ENCODE measurements at places on chromosomes 16 and 17. TPM values are rescaled to one million over a fixed set of nuclear protein-coding genes. Genes with fewer than 3 reads are reported as not detected.

- DNase-seq, result no peak
Observed at GRCh38 chr17:46159686-46160085, 33.5 kb downstream of the KANSL1 start.

GRCh38 chr16:30783280-30784109 lies 3.5 kb downstream of the ZNF629 start:
- no peak for DNase-seq

DNA sequence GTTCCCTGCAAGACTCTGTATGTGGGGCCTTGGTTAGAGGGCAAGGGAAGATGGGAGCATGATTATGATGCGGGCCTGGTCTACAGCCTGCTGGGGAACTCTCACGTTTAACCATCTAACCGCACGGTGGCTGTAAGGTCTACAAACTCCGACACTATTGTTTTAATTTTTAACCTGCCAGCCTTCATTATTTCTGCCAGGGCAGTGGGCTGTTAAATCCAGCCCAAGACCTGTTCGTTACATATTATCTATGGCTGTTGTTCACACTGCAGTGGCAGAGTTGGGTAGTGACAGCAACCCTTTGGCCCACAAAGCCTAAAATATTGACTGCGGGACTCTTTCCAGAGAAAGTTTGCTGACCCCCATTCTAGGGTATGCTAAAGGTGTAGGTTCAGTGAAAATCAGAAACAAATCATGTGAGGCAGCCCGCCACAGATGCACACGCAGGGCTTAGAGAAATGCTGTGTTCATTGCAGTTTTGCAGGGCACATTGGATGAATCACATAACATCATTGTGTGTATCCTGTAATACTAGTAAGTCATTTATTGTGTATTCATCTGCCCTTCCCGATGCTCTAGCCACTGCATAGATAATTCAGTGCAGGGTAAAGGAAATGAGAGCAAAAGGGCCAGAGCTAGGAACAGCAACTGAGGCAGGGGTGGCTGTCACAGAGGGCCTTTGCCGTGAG lies 14.3 kb downstream of the SNX29 start:
- DNase-seq, result no peak

The SLFN5 gene
- 18.2 TPM for total RNA-seq

GRCh38 chr17:55484575-55484974 lies 26.7 kb downstream of the SMIM36 start:
- DNase-seq, result no peak

DNA sequence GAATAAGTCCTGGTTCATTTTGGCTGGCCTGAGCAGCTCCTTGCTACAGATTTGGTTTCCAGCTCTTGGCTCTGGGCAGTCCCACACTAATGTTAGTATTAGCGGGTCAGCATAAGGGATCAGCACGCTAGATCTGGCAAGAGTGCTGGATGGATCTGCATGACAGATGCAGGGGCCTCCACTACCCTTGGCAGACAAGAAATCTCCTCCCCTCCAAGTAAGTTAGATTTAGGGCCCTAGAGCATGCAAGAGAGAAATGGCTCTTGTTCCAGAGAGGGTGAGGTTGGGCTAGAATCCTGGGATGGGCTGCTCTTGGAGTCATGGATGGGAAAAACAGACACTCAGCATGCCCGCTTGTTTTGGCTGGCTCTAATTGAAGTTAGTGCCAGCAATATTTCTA lies 414.3 kb downstream of the RBFOX1 start:
- no peak for DNase-seq

The TAX1BP3 gene
- 172 TPM for total RNA-seq

GRCh38 chr16:12361016-12361415 lies 384.5 kb downstream of the SNX29 start:
- no peak for DNase-seq

DNA sequence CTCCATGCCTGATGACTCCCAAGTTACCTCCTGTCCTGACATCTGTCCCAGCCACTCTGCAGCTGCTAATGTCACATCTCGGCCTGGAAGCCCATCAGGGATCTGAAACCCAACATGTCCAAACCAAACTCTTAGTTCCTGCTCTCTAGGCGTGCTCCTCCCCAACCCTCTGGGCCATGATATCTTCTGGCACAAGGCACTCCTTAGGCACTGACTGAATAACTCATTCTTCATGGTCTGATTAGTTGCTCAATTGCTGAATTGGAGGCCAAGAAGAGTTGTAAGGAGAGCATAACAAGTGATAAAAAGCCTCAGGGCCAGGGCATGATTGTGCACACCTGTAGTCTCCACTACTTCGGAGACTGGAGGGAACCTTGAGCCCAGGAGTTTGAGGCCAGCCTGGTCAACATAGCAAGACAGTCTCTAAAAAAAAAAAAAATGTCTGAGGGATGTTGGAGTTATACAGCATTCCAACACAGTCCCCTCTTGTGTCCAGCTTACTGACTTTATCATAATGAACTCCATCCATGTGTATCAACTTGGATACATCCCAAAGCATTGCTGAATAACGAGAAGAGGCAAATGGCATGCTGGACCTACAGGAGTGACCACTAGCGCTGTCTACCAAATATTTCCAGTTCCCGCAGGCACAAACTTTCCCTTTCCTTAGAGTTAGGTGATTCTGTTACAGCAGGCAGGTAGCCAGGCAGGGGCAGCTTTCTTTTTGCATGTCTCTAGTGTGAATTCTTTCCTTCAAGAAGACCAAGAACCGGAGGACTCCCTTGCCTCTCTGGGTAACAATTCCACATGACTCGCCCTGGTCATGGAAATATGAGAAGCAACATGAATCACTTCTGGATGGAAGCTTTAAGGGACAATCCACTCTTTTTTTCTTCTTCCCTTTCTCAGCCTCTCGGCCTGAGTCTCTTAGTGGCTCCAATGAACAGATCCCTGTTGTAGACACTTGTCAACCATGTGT lies 18.1 kb upstream of the SHCBP1 start:
- no peak for DNase-seq

The POLR3E gene
- 34.1 TPM for total RNA-seq

The PLA2G10 gene
- total RNA-seq, result not detected

The CDYL2 gene
- total RNA-seq, result 4.1 TPM

- DNase-seq, result no peak
Observed at GRCh38 chr16:21698169-21699032, 34.6 kb downstream of the OTOA start.

The ADAP2 gene
- total RNA-seq, result 6.9 TPM

The SP6 gene
- total RNA-seq, result 0.23 TPM

GRCh38 chr16:4763791-4764190 lies 3.2 kb downstream of the ZNF500 start:
- DNase-seq, result no peak

DNA sequence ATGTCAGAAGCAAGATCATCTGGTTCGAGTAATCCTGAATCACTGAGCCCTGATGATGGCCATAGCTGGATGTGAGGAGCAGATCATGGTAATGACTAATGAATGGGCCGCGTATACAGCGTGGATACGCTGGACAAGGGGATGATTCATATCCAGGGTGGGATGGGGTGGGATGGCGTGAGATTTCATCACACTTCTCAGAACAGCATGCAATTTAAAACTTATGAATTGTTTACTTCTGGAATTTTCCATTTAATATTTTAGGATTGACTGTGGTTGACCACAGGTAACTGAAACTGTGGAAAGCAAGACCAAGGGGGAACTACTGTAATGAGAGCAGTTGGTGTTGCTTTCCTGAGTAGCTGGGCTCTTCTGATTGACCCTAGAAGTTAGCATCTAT lies 225.5 kb downstream of the STX8 start:
- peak; percentile 67 for DNase-seq

GRCh38 chr17:32971171-32971570 lies 20.5 kb upstream of the SPACA3 start:
- peak; percentile 88 for DNase-seq

GRCh38 chr17:9465210-9465921 lies 110.3 kb downstream of the STX8 start:
- no peak for DNase-seq
